AG04449 (cell line): ENCODE measurements at places on chromosomes 12 and 14.

DNA sequence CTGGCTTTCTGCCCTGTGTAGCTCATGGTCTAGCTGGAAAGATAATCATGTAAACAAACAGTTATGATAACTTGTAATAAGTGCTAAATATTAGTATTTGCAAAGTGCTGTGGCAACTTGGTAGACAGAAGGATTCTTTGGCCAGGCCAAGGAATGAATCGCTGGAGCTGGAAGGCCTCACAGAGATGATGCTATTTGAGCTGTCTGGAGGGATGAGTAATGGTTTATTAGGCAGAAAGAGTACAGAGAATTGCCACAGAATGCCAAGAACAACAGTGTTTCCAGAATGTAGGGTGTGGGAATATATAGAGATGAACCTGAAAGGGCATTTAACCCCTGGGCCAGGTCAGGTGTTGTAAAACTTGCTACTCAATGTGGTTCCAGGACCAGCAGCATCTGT is 27.6 kb downstream of the OTX2 start:
- no peak for DNase-seq

- DNase-seq: no peak
These were observed 43.4 kb downstream of the BDKRB1 start for GRCh38 chr14:96299441-96299840.

DNA sequence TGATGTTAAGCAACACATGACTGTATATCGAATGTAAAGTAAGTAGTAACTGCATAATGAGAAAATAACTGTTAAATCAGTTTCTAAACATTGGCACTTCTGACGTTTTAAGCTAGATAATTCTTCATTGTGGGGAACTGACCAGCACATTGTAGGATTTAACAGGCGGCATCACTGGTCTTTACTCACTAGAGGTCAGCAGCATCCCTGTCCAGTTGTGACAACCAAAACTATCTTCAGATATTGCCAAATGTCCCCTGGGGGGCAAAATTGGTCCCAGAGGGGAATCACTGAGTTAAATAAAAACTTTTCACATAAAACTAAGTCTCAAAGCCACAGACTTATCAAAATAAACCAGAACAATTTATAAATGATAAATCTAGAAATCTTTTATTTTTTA is 65.3 kb downstream of the BLTP3B start:
- DNase-seq: no peak

- no peak for DNase-seq
These were observed 531.6 kb downstream of the VRK1 start for GRCh38 chr14:97328743-97329142.

DNA sequence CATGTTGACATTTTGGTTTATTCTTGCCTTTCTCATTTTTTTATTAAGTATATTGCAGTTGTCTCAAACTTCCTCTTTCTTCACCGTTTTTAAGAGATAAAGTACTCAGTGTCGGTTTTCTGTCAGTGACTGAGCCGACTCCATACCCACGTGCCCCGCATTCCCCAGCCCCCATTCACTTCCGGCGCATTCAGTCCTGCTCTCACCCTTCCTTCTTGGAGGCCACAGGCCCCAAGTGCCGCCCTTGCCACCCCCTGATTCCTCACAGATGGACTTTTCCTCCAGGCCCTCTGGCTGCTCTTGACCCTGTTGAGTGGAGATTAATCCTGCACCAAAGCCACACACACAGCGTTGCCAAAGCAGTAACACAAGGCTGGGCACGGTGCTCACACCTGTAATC is 19.1 kb upstream of the DNAH10 start:
- DNase-seq: no peak

GRCh38 chr14:56955745-56956144 is 145.5 kb upstream of the OTX2 start:
- DNase-seq: no peak

- DNase-seq: no peak
These were observed 8.8 kb downstream of the P2RX4 start for GRCh38 chr12:121218588-121219352.

DNA sequence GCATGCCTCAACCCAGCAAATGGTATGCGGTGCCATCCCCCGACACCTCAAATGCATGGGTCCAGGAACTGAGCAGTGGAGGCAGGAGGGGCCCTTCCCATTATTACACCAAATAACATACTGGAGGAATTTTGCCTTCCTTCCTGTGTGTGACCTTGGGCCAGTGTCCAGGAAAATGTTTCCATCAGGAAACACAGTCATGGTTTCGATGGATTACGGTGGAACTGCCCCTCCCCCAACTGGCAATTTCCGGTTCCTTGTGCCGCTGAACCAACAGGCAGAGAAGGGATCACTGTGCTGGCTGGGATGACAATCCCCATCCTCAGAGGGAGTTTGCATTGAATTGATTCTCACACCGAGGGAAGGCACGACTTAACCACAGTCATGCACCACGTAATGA is 9.1 kb upstream of the CDC42BPB start:
- no peak for DNase-seq

DNA sequence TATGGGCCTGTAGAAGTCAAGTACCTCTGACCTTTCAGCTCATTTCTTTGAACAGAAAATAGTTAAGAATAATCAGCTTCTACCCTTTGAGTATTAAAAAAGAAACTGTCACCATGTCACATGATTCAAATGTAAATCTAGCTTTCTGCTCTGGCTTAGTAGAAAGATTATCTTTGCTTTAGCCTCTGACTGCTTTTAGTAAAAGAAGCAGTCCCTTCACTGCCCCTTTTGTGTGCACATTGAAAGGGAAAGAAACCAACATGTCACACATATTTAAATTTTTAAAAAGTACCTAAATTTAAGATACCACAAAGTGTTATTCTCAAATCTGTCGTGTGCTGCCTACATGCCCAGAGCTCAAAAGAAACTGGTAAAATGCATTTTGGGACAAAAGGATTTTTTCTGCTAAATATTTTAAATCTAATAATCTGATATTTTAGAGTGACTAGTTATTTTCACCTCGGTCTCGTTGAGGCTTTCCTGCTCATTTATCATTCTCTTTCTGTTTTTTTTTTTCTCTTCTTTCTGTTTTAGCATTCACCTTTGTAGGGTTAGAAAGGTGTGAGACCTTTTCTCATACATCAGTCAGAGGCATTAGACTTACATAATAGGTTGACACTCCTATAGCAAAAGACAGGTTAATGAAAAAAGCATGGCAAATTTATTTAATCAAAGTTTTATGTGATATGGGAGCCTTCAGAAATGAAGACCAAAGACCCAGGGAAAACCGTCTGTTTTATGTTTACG is 41.3 kb downstream of the SLC16A7 start:
- no peak for DNase-seq

GRCh38 chr14:50739186-50739585 is 71.1 kb upstream of the SAV1 start:
- DNase-seq: no peak

GRCh38 chr12:124862768-124863415 is 772 bp downstream of the SCARB1 start:
- no peak for DNase-seq

GRCh38 chr12:123763093-123763492 is 992 bp downstream of the DNAH10 start:
- no peak for DNase-seq

- no peak for DNase-seq
These were observed 258.0 kb upstream of the FKBP4 start for GRCh38 chr12:2536724-2537123.

DNA sequence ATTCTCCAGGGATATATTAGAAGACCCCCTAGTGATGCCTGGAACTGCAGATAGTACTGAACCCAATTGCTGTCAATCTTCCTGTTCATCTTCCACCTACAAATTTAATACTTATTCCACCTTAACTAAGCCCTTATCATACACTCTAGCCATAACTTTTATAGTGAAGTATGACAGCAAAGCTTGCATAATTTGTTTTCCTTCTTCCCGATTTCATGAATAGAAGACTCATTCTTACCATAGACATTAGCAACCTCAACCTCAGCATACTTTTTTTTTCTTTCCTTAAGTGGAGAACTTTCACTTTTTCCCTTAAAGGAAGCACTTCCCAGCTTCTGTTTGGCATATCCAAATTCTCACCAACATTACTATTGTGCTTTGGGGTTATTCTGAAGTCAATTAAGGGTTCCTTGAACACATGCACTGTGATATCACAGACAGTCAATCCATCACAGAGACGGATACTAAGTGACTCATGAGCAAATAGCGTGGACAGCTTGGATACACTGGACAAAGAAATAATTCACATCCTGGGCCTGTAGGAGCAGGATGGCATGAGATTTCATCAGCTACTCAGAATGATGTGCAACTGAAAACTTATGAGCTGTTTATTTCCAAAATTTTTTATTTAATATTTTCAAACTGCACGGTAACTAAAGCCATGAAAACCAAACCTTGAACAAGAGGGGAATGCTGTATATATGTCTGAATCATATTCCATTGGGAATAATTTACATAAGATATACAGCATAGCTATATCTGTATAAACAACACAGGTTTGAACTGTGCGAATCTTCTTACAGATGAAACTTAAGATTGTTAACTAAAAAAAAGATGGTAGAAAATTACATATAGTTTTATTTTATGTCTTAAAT is 63.9 kb downstream of the SYT1 start:
- no peak for DNase-seq

DNA sequence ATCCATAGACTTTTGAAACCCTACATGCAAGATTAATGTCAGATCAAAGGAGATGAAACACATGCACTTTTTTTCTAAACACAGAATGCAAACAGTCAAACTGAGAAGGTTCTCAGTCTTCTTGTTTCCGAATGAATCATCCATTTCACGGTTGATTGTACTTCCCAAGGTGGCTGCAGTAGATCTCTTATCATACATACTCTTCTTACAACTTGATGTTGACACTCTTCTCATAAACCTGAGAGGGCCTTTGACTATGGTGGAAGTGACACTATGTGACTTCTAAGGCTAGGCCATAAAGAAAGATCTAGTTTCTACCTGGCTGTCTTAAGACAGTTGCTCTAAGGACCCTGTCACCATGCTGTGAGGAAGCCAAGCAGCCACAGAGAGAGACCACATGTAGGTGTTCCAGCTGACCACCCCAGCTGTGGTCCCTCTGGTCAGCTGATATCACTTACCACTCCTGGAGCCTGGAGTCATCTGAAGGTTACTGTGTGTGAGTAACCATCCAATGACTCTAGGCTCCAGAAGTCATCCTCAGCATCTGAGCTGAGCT is 67.2 kb upstream of the HMGA2 start:
- DNase-seq: no peak

GRCh38 chr14:79575032-79575431 is 636.3 kb downstream of the DIO2 start:
- DNase-seq: no peak

DNA sequence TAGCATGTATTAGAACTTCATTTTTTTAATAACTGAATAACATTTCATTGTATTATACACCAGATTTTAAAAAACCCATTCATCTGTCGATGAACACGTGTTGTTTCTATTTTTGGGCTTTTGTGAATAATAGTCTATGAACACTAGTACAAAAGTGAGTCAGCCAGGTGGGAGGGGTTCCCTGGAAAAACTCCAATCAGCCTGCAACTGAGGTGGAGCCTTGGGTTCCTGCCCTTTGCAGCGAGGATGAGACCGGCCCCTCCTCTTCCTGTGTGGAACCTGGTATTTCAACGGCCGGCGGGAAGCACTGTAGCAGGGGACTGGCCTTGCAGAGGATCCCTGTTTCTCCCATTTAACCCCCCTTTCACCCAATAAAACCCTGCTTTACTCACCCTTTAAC is 56.1 kb downstream of the LMNTD1 start:
- DNase-seq: no peak

DNA sequence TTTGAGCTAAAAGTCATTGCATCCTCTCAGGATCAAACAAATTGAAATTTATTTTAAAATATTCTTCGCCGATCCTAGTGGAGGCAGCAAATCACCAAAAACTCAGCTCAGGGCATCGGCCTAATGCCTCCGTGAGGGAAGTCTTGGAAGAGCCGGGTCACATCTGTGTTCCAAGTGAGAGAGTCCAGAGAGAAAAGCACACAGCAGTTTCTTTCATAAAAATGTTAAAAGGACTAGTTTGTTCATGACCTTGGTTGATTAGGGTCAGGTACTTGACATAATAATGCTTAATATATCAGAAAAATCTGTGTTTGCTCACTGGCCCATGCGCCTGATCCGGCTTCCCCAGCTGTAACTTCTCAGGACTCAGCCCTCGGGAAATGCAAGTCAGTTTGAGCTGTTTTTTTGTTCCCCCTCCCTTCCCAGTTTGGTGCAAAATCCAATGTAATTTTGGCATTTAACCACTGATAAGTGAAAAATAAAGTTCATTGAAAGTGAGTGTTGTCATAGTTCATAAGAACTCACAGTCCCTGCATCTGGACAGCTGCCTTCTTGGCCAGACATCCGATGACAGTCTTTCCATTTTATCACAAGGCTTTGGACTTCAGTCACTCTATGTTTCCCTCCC is 161.7 kb downstream of the CAND1 start:
- no peak for DNase-seq

- peak; percentile 65 for DNase-seq
These were observed 18.3 kb downstream of the SLC25A47 start for GRCh38 chr14:100341301-100342031.

- DNase-seq: no peak
These were observed 7.2 kb downstream of the PCBP2 start for GRCh38 chr12:53459097-53459496.

GRCh38 chr12:93042684-93043083 is 113.6 kb upstream of the EEA1 start:
- DNase-seq: no peak

GRCh38 chr14:31530136-31530535 is 31.1 kb upstream of the NUBPL start:
- DNase-seq: no peak

DNA sequence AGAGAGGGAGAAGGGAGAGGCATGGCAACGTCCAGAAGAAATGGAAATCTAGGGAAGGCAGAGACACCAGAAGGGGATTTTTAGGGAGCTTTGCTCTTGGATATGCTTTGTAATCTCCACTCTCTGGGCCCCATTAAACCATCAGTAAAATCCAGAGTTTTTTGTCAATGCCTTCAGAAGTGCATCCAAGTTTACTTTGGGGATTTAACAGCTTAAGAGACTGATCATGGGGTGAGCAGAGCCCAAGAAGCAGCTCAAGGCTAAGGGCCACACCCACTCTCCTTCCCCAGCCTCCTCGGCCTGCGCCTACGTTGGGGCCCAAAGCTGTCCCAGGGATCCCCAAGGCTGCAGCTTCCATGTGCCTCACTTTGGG is 37.4 kb upstream of the WSCD2 start:
- no peak for DNase-seq

GRCh38 chr12:84694116-84694515 is 218.5 kb downstream of the SLC6A15 start:
- no peak for DNase-seq
